ENCODE measurements at places on chromosomes 1 and 21. TPM values are rescaled to one million over a fixed set of nuclear protein-coding genes. Genes with fewer than 3 reads are reported as not detected.

GRCh38 chr1:36148821-36149236 lies 457 bp downstream of the TRAPPC3 start:
- no peak for DNase-seq

GRCh38 chr1:41434748-41435449 lies 49.6 kb downstream of the EDN2 start:
- no peak for DNase-seq

GRCh38 chr1:161226759-161227158 lies 899 bp downstream of the TOMM40L start:
- DNase-seq, result no peak

- DNase-seq, result no peak
Measured at GRCh38 chr21:44887126-44887806, 13.8 kb upstream of the PTTG1IP start.

DNA sequence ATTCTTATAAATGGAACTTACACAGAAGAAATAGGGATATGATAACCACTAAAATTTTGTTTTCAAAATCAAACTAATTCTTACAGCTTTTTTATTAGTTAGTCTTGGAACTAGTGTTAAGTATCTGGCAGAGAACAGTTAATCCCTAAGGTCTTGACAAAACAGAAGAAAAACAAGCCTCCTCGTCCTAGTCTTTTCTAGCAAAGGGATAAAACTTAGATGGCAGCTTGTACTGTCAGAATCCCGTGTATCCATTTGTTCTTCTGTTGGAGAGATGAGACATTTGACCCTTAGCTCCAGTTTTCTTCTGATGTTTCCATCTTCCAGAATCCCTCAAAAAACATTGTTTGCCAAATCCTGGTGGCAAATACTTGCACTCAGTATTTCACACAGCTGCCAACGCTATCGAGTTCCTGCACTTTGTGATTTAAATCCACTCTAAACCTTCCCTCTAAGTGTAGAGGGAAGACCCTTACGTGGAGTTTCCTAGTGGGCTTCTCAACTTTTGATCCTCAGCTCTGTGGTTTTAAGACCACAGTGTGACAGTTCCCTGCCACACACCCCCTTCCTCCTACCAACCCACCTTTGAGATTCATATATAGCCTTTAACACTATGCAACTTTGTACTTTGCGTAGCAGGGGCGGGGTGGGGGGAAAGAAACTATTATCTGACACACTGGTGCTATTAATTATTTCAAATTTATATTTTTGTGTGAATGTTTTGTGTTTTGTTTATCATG lies 42.3 kb upstream of the LAMC2 start:
- DNase-seq, result no peak

DNA sequence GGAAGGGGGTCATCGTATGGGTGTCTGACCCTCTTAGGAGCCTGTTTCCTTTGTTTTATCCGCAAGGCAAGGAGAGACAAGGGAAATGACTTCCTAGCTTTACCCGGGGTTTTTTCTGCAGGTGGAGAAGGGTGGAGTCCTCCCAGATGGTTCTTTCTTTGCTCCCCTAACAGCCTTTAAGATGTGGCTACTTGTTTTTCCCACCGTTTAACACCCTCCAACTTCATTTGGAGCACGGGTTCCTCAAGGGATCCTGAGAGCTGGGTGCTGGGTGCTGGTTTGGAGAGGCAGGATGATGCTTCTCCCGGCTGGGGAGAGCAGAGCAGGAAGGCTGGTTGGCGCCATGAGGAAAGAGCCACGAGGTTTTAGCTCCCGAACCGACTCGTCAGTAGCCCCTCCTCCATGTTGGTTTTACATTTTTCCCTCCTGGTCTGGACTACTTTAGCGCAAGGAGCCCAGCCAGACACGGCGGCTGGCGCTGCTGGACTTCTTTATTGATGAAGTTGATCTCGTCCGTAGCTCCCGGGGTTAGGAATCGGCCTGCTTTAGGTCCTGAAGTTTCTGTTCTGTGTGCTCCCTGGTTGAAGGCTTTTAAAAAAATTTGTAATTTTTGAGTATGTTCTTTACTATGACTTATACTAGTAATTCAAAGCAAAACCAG lies 1.4 kb downstream of the UCK2 start:
- no peak for DNase-seq

DNA sequence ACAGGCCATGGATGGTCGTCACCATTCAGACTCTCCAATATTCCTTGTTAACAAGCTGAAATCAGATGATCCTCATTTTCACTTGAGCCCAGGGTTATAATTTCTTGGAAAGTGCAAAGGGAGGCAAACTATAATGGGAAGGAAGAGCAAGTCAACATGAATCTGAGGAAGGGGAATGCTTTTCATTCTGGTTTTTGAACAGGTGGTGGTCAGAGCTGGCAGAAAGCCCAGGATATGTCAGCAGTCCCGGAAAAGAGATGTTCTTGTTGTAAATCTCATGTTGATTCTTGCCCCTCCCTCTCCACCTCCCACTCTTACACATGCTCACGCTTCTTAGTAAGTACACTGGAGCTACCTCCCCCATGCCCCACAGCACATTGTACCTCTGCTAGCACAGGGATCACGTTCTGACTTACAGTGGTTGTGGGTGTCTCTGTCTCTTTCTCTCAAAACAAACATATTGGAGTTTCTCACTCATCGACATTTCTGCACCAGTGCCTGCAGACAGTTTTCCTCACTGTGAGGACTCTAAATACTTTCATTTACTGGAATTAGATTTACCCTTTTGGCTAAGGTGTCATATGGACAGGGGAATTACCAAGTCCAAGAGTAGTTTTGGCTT lies 77.6 kb downstream of the XCL2 start:
- peak; percentile 71 for DNase-seq

GRCh38 chr1:231584117-231584516 lies 42.5 kb upstream of the DISC1 start:
- DNase-seq, result peak; percentile 41

- no peak for DNase-seq
Measured at GRCh38 chr1:172448995-172449584, 5.2 kb upstream of the PIGC start.

DNA sequence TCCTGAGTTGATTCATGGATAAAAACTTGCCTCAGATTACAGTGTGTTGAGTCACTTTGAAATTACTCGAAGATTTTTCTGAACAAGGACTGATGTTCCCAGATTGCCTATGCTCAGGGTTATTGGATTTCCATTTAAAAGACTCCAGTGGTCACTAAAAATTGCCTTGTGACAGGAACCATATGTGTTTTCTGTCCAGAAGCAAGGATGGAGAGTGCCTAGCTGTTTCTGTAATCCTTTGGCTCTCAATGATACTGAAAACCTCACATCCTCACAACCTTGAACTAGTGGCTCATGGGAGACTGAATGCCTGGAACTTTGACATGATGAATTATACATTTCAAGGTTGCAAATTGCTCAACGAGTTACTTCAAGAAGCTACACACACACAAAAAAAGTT lies 1271.8 kb downstream of the BRINP3 start:
- DNase-seq, result no peak

- no peak for DNase-seq
Measured at GRCh38 chr21:17560377-17561025, 47.7 kb downstream of the CXADR start.

DNA sequence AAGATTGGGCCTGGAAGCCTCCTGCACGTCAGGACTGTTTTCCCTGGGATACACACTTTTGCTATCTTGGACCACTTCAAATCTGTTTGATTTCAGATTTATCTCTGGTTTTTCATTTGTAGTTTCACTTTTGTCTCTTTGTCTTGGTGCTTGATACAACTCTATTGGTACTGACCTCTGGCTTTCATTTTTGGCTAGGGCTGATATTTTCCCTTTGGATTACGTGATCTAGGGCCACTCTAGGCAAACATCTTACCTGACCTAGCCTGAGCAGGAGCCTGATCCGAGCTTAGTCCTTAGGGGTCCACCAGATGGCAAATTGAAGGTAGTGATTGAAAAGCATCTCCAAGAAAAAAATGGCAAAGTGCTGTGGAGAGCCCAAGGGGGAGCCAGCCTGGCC lies 39.6 kb downstream of the ZBTB18 start:
- DNase-seq, result no peak

GRCh38 chr1:231200388-231201031 lies 38.7 kb downstream of the TRIM67 start:
- DNase-seq, result no peak

- peak; percentile 93 for DNase-seq
Measured at GRCh38 chr1:84835169-84835568, 57.8 kb downstream of the LPAR3 start.

GRCh38 chr1:24562625-24563024 lies 6.7 kb downstream of the NCMAP start:
- no peak for DNase-seq

DNA sequence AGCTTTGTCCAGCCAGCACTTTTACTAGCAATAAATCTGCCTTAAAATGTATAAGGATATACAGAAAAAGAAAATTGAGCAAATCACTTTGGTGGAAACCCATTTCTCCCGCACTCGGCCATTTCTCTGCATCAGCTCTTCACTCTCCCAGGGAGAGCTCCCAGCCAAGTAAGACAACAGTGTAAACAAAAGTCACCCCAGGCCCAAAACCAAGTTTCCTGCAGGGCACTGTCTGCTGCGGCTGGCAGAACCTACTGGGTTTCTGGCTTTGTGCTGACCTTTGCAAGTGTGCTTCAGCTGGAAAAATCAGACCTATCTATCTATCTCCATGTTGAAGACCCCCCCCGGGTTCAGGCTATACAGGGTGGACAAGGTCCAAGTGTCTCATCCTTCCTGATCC lies 476.7 kb upstream of the CAMK1G start:
- DNase-seq, result no peak

DNA sequence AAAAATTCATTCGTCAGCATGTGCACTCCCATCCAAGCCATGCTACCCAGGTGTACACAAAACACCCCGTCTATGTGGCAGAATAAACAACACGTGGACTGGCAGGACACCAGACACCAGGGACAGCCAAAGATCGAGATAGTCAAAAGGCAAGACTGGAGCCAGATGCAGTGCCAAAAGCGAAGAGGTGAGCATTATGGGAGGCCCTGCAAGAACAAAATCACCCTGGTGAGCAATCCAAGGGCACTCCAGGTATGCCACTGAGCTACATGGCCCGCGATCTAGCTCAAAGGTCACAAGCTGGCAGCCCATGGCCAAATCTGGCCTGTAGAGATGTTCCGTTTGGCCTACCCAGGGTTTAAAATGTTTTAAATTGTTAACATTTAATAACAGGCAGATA lies 33.7 kb downstream of the PLPP3 start:
- no peak for DNase-seq

DNA sequence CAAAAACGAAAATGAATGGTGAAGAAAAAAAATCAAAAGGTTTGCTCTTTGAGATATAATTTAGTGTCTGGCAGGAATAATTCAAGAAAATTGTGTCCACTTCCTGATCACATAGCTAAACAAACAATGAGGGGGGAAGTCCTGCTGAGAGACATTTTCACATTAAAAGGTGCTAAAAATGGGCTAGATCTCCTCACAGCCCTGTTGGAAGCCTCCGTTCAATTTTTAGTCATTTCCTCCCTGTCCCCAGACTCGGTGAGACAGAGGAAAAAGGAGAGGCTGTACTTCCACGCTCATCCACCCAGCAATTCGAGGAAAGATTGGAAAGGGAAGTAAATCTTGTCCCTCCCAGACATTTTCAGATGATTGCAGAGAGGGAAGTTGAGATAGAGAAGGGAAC lies 103.7 kb downstream of the BARHL2 start:
- no peak for DNase-seq

DNA sequence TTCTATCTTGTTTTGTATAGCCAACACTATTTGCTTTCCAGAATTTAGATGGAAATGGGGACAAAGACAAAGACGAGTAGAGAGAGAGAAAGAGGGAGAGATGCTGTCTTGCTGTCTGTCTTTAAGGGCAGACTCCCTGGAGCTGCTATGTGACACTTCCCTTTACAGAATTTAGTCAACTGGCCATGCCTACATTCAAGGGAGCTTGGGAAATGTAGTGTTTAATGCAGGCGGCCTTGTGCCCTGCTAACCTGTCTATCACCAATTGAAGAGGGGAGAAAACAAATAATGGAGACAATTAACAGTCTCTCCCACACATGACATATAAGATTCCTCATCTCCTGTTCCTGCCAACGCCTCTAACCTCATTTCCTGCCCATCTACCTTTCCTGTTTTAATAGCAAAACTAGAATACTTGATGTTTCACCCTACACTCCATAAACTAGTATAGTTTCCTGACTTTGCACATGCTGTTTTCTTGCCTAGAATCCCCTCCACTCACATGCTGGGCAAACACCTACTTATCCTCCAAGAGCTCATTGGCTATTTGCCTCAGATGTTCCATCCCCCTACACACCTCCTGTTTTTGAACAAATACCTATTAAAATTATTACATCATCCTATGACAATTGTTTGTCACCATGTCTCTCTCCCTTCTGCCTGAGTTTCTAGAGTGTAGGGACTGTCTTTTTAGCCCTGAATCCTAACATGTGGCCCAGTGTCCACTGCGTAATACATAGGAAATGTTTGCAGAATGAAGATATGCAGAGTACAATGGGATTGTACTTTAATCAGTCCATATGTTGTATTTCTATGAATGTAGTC lies 117.2 kb downstream of the SLC25A24 start:
- DNase-seq, result no peak

DNA sequence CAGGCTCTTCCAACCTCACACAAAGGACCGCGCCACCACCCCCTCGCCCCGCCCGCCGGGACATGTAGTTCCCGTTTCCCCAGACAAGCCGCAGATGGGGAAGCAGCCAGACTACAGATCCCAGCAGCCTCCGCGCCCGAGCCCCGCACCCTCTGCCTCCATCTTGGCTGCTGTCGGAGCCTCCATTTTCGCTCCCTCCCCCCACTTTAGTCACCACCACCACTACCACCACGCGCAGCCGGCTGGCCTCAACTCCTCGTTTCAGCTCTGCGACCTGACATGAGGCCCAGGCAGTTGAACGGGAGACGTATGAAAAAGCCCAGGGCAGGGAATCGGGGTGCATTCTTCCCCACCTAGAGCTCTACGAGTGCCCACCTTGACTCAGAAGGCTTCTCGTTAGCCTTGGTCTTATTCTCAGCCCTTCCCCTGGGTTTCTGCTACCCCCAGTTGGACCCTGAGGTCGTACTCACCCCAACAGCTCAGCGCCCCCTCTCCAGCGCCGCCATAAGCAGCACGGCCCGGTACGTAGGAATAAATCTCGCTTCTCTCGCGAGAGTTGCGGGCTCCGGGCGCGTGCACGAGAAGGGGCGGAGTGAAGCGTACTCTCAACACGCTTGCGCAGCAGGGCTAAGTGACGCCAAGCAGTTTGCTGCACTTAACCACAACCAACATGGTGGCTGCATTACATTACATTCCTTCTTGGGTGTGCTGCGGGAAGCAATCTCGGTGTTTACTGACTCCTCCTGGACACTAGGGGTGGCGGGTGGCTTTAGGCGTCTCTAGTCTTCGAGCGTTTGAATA lies at the start of gene CSDE1:
Gene CSDE1 (minus strand): TSS at position 530 of the 801 bp plus-strand sequence. CDS start 18,094 bp downstream, outside the sequence.
- DNase-seq, result peak; percentile 95

GRCh38 chr1:3294450-3294849 lies 160.0 kb upstream of the ARHGEF16 start:
- no peak for DNase-seq

FCGR3B gene
- not detected for total RNA-seq

INSRR gene
- not detected for total RNA-seq

PARS2 gene
- 5.9 TPM for total RNA-seq

PADI1 gene
- total RNA-seq, result 0.42 TPM

ZNHIT6 gene
- 18.2 TPM for total RNA-seq

SYF2 gene
- 30.8 TPM for total RNA-seq

WDR4 gene
- total RNA-seq, result 30.7 TPM

NOS1AP gene
- 0.32 TPM for total RNA-seq

SLAMF8 gene
- total RNA-seq, result not detected

Data from foreskin keratinocyte (primary cell).